ENCODE measurements at places on chromosomes 7 and 10.

GRCh38 chr7:37784015-37784414, 64.4 kb upstream of the NME8 start:
- DNase-seq: no peak

DNA sequence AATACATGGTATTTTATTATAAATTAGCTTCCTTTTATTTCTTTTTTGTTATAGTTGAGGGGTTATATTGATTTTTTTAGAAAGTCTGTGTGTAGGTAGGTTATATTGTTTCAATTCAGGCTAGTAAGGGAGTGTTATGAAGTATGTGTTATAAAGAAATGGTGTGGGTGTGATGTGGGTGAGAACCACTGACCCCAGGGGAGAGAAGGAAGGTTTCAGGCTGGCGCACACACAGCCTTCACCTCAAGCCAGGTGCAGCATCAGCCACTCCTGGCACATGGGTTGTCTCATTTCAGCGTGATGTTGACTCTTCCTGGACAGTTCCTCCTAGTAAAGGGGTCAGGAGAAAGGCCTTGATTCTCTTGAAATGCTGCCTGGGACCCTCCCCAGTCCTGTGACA, 291.3 kb downstream of the POU6F2 start:
- no peak for DNase-seq

- no peak for DNase-seq
Observed at GRCh38 chr7:98816241-98816640, 53.6 kb downstream of the TMEM130 start.

GRCh38 chr7:104973909-104974415, 40.0 kb upstream of the KMT2E start:
- DNase-seq: no peak

DNA sequence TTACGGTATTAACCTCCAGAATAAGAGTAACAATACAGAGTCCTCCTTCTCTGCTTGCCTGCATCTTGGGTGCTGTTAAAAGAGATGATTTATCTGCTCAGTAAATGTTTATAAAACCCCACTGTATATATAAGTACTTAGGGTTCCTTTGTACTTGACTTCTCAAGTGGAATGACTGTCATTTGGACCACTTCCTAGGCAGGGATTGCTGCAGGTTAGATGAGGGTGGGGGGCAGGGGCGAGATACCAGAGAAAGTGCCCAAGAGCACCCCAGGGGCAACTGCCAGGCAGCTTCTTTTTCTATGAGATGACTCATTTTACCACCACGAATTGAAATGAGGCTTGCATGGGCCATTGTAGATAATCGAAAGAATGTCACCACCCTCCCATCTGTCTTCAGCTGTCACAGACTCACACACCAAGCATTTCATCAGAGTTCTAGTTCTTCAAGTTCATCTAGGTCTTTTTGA, 421.9 kb upstream of the GALNT17 start:
- no peak for DNase-seq

DNA sequence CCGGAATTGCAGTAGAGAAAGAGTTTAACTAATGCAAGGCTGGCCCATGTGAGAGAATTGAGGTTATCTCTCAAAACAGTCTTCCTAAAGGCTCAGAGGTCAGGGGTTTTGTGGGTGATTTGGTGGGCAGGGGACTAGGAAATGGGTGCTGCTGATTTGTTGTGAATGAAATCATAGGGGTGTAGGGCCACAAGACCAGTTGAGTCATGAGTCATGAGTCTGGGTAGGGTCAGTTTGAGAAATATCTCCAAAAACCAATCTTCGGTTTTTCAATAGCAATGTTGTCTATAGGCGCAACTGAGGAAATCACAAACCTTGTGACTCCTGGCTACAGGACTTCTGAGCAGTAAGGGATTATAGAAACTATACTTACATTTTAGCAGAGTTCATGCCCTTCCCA, 460.0 kb upstream of the NRP1 start:
- no peak for DNase-seq

DNA sequence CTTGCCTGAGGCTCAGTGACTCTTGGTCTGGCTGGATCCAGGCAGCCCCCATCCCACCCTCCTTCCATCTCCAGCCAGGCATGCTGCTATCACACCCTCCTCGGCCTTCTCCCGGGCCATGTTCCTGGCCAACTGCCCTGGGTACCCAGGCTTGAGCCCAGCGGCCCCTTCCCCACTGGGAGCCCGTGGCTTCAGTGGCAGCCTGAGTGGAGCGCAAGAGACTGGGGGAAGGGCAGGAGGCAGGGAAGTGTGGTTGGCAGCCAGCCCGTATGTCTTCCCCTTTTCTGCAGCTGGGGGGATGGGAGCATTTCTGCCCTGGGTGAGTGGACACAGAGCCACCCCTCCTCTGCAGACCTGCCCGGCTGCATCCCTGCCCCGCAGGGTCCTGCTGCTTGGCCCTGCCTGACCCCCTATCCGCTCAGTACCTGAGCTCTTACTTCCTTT, 148.5 kb downstream of the ARHGAP22 start:
- no peak for DNase-seq

DNA sequence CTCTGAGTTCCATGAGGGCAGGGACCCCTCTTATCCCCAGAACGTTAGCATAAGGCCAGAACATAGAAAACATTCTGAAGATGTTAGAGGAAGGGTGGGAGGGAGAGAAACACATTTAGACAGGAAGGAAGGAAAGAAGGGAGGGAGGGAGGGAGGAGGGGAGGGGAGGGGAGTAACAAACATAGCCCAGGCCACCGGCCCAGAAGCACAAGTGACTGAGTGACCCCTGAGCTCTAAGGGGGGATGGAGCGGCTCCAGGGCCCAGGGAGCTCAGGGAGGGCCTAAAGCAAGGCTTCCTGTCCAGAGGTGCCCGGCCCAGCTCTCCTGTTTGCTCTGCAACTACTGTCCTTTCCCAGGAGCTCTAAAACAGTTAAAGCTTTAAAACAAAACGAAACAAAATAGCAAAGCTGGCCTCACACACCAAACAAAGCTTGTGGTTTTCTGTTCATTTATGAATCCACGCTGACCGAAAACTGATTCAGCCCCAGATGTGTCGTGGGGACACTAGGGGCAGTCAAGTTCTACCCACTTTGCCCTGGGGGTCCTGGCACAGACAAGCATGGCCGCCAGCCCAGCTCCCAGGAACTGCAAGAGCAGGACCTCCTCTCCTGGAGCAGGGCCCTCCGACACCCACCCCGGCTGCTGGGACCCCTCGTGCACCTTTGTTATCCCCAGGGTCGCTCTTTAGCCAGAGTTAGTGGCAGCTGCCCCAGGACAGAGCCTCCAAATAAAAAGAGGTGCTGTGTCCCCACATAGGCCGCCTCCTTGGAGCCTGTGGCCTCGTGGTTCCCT, 496.2 kb upstream of the FOXK1 start:
- no peak for DNase-seq

DNA sequence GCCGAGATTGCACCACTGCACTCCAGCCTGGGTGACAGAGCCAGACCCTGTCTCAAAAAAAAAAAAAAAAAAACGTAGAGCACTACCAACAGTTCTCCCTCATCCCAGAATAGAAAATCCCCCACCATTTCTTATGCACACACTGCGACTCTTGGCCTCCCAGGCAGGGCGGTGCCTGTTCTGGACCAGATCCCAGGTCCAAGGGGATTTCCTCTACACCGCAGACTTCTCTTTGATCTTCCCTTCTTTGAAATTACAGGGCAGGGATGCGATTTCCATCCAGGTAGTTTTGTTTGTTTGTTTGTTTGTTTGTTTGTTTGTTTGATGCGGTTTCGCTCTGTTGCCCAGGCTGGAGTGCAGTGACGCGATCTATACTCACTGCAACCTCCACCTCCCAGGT, 91.8 kb downstream of the SEPTIN14 start:
- DNase-seq: no peak

DNA sequence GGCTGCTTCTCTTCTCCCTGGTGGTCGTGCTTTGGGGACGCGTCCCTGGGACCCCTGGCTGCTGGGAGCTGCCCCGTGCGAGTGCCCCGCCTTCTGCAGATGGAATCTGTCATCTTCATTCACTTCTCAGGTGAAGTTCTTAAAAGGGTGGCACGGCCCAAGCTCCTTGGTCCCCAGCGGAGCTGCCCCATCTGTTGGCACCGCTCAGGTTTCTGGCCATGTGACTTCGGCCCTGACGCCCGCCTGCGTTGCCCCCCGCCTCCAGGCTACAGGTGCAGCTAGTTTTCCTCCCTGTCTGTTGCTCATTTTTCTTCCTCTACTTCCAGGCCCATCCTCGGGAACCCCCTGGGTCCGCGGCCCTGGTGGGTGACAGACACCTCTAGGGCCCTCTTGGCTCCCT, 6.8 kb upstream of the NKX6-2 start:
- DNase-seq: no peak

DNA sequence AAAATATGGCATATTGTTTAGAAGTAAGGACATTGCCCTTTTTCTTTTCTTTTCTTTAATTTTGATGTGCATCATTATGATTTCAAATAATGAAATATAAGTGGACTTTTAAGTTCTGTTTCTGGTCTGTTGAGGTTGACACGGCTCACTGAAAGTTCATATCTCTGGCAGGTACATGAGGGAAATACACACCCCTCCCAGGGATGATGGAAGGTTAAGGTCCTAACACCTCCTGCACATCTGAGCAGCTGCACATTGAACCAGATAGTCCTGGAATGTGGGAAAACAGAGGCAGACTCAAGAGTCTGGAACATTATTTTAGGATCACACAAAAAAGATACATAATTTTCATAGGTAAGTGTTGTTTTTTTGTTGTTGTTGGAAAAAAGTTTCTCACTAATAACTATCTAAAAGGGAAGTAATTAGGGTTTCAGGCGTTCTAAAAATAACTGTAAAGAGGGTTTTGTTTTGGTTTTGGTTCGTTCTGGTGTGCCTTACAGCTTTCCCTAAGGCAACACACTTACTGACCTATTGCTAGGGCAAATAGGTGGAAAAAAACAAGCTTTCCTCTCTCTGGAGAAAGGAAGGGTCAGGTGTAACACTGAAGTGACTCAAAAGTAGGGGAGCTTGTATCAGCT, 201.2 kb upstream of the PRKCQ start:
- no peak for DNase-seq

GRCh38 chr10:20117471-20117870, 301.2 kb downstream of the PLXDC2 start:
- no peak for DNase-seq

DNA sequence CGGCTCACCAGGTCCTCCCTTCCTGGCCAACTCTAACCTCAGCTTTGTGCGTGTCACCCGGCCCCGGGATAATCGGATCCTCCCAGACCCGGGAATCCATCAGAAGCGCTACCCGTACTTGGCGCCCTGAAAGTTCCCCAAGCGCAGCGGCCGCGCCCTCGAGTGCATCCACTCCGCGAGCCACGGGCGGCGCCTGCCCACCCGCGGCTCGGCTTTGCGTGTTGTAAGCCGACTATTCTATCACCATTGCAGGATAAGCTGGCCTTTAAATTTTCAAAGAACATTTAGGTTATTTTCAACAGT, 35.7 kb upstream of the EBLN1 start:
- DNase-seq: peak; percentile 56

GRCh38 chr10:124864421-124865193, 63.0 kb downstream of the ABRAXAS2 start:
- DNase-seq: no peak

Measured in activated CD4-positive, alpha-beta T cell treated with anti-CD3 and anti-CD28 coated beads for 4 hours (primary cell).